Nucleus accumbens (tissue), 56 donors: ENCODE measurements at places on chromosomes 4 and X.

DNA sequence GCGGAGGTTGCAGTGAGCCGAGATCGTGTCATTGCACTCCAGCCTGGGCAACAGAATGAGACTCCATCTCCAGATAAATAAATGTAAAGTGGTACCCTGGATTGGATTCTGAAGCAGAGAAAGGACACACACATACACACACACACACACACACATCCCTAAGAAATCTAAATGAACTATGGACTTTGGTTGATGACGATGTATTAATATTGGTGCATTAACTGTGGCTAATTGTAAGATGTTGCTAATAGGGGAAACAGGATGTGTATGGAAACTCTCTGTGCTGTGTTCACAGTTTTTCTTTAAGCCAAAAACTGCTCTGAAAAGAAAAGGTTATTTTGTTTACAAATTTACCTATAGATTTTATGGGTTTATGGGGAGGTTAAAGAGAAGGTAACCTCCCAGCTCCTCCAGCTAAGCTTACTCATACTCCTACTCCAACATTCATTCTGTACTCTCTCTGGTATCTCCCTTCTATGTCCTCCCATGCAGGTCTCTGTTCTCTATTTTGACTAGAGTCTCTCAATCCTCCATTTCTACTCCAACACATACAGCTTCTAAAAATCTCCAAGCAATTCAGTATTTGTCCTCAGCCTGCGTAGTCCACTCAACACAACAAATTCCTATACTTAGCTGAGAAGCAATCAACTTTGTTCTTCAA, 46.5 kb upstream of the RELL1 start:
- no peak for DNase-seq

- DNase-seq, result no peak
Measured at GRCh38 chr4:3227878-3228675, 20.9 kb upstream of the MSANTD1 start.

- DNase-seq, result no peak
Measured at GRCh38 chr4:40461879-40462278, 126.7 kb downstream of the CHRNA9 start.

DNA sequence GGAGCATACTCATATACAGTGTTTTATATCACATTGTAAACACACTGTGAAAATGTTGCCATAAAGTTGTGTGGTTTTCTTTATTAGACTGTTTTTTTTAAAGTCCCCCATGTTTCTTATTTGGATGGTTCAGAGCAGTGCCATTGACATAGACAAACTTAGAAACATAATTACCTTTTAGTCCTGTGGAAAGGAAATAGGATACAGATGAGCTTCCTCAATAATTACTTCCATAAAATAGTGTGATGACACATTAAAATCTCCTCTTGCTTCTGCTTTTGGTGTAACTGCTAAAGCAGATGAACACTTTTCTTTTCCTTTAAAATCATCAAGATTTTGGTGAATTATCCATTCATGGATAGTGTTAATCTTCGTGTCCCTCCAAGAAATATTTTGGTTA, 52.9 kb upstream of the LIMCH1 start:
- no peak for DNase-seq

DNA sequence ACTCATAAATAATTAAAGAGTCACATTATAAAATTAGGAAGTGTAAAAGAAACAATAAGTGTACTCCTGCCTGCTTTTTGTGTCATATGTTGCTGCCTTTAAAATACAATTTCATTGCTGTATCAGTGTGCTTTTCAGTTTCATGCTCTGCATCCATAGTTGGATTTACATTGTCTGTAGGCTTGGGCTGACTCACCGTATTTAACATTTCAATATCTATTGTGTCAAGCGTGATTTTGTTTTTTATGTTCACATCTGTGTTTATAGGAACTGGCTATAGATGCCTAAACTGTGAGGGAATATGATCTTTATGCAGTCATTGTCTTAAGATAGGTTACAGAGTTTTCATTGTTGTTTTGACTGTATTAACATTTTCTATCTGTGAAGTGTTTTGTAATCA, 18.1 kb downstream of the CCSER1 start:
- no peak for DNase-seq

DNA sequence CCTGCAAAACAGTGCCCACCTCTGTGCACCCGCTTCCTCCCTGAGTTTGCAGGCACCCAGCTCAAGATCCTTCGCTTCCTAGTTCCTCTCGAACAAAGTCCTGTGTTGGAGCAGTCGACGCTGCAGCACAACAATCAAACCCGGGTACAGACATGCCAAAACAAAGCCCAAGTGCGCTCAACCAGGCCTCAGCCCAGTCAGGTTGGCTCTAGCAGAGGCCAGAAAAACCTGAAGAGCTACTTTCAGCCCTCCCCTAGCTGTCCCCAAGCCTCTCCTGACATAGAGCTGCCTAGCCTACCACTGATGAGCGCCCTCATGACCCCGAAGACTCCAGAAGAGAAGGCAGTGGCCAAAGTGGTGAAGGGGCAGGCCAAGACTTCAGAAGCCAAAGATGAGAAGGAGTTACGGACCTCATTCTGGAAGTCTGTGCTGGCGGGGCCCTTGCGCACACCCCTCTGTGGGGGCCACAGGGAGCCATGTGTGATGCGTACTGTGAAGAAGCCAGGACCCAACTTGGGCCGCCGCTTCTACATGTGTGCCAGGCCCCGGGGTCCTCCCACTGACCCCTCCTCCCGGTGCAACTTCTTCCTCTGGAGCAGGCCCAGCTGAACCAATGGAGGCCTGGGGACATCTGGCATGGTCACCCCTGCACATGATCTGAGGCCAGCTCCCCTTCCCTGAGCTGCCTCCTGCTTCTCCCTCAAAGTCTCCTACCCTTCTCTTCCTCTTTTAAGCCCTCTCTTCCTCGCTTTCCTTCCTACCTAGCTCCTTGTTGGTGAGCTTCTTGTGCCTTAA, 6.9 kb downstream of the APEX2 start:
- DNase-seq, result no peak

GRCh38 chr4:39062094-39062769, at the start of gene KLHL5:
KLHL5 (plus strand) TSS chr4:39062232; CDS start chr4:39062653, 421 bp downstream.
- DNase-seq, result no peak

DNA sequence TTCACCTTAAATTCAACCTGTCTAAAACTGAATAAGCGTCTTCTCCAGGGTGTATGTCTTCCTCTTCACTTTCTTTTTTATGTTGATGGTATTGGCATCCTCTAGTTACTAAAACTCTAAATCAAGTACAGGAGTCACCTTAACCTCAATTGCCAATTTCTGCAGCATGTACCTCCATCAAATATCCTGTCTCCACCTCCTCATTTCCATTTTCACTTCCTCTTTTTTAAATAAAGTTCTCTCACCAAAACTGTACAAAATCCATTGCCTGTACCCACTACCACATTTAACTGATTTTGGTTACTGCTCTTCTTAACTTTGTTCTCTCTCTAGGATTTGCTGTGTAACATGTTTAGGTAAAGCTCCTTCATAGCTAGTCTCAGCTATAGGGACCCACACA, 9.2 kb upstream of the NPFFR2 start:
- DNase-seq, result no peak

DNA sequence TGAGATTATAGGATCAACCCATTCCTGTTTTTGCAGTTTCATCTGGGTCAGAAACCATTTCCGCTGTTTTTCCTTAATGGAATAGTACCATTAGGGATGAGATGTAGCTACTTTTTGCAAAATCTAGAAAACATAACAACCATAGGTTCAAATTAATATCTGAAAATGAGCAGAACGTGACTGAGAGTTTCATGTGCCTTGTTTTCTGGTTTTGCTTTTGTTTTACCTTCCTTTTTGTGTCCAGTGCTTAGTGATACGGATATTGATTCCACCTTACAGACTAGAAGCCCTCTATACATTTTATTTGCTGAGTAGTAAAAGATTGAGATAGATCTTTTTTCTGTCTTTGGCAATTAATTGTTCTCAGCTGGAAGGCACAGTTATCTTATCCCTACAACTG, 46.5 kb downstream of the SNX25 start:
- no peak for DNase-seq

DNA sequence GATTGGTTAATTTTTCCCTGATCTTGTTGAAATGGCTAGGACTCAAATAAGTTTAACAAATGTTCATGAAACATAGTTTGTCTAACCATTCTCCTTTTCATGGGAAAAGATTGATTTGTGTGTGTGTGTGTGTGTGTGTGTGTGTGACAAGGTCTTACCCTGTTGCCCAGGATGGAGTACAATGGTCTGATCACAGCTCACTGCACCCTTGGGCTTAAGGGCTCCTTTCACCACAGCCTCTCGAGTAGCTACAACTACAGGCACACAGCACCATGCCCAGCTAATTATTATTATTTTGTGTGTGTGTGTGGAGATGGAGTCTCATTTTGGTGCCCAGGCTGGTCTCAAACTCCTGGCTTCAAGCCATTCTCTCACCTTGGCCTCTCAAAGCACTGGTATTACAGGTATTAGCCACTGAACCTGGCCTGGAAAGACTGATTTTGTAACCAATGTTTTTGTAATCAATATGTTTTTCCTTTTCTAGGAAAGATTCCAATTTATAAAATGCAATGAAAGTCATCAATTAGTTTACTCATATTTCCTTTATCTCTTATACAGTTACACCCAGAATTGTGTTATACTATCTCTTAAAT, 139.3 kb downstream of the CPE start:
- DNase-seq, result no peak

DNA sequence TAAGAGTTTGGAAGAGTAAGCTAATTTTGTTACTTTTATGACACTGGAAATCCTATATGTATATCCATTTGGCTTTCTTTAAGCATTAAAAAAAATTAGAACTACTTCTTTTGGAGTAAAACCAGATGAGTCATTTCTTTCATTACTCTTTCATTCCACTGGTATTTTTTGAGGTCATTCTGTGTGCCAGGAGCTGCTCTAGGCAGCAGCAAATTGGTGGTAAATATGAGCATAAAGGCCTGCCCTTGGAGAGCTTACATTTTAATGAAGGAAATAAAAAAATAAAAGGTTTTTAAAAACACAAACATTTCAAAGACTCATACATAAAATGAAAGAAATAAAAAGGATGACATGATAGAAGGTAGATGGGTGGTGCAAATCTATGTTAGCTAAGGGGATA, 37.4 kb downstream of the MID1 start:
- DNase-seq, result no peak

GRCh38 chr4:7861440-7861881, 78.2 kb downstream of the AFAP1 start:
- no peak for DNase-seq

DNA sequence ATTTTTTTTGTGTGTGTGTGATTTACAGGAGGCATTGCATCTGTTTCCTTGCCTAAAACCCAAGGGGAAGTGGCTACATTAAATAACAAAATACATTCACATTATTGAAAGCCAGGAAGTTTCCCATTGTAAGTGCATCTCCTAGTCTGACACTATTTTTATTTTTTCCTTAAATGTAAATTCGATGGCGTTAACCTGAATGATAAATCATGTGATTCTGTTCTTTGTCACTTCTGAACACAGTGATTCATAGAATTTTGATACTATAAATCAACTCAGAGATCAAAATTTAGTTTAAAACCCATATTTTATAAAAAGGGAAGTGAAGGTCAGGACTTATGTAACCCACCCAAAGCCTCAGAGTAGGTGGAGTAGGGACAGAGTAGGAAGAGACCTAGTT, 258.1 kb downstream of the GABRG1 start:
- no peak for DNase-seq

GRCh38 chr4:74217365-74217764, 59.4 kb downstream of the MTHFD2L start:
- no peak for DNase-seq

DNA sequence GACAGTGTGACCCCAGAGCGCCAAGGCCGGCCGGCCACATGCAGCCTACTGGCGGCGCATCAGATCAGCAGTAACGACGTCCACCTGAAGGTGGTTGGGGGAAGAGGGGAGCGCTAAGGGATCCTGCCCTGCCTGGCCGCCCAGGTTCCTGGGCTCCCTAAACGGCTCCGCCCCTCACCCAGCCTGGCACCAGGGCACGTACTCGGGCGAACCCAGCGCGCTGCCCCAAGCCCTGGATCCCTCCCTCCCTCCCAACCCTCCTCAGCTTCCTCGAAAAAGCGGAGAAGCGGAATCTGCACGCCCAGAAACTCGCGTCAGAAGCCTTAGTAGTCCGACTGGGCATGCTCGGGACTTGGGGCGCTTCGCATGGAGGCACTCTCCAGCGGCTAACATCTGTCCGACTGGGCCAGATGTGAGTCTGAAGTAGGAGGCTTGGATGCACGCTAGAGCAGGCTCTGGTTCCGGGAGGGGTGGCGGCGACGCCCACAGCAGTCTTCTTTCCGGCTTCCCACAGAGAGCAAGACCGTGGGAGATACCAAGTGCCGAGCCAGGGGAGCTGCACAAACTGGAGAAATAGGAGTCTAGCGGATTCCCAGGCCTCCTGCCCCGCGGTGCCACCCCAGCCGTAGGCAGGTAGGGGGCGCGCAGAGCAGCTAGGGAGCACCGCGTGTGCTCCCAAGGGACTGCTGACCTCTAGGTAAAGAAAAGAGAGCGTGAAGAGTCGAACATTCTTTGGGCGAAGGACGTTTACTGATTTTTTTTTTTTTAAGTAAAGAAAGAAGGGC, 114.3 kb upstream of the TEX13C start:
- peak; percentile 50 for DNase-seq

GRCh38 chrX:117982694-117983392, 133.8 kb downstream of the KLHL13 start:
- no peak for DNase-seq

DNA sequence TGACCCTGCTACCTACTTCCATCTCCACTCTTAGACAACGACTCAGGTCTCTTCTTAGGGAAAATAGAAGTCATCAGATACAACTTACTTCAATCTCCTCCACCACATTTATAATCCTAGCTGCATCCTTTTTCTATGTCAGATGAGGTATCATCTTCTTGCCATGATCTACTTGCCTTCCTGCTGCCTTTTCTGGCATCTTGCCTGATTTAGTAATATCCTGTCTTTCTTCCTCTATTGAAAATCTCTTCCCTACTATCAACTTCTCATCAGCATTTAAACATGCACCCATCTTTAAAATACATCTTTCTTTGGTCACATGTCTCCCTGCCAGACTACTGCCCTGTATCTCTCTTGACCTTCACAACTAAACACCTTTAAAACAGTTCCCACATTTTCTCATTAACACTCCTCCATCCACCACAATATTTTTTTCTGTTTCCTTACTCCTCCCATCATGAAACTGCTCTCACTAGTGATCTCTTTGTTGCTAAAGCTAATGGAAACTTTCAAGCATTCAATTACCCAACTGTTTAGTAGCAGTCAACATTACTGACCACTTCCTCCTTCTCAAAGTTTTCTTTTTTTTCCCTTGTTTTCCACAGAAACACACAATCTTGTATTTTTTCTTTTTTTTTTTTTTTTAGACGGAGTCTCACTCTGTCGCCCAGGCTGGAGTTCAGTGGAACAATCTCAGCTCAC, 100.8 kb upstream of the CXorf66 start:
- no peak for DNase-seq

DNA sequence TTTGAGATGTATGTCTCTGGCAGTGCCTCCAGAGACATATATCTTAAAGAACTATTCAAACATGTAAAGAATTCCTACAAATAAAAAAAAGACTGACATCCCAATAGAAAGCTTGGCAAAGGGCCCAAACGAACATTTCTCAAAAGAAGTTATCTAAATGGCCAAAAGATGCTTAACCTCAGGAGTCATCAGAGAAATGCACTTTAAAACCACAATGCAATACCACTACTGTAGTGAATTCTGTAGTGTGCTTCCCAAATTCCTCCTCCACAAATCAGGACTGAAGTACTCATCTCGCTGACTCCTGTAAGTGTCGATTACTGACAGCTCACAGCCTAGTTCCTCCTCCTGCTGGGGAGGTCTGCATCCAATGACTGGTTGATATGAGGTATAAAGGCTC, 129.0 kb upstream of the MAMLD1 start:
- DNase-seq, result no peak

GRCh38 chr4:164596927-164597326, 157.0 kb upstream of the SMIM31 start:
- no peak for DNase-seq
